ENCODE measurements at places on chromosomes 11 and 22.

GRCh38 chr11:74592063-74592440 is 330 bp upstream of the POLD3 start:
- DNase-seq, result no peak

DNA sequence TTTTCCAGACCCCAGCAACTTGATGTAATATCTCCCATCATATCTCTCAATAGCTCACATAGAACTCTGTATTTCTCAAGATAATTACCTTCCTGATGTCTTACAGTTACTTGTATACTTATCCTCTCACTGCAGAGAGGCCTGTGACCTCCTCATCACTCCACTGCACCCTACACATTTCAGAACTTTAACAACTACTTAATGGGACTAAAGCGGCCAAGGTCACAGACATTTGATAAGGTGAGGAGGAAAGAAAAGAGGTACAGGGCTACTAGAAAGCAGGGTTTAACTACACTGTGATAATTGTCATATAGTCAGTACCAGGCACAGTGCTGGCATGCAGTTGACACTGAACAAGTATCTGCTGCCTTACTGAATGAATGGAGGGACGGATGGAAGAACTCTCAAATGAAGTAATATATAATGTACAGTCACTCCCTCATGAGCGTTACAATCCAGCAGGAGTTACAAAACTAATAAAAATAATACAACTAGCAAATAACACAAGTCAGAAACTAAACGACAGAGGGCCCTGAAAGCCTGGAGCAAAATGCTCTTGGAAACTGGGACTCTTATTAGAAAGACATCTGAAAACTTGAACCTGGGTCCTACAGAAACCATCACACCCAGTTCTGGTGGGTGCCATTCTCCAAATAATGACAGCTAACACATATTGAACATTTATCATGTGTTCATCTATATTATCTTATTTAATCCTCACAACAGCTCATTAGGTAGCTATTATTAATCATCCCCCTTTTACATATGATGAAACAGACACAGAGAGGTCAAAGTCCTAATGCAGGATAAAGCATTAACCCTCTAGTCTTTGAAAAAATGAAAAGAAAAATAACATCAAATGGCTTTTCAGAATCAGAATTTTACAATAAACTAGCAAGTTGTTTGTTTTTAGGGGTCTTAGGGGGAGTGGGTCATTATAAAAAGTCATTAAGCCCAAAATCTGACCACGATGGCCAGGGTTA is 14.3 kb downstream of the PI4KA start:
- no peak for DNase-seq

DNA sequence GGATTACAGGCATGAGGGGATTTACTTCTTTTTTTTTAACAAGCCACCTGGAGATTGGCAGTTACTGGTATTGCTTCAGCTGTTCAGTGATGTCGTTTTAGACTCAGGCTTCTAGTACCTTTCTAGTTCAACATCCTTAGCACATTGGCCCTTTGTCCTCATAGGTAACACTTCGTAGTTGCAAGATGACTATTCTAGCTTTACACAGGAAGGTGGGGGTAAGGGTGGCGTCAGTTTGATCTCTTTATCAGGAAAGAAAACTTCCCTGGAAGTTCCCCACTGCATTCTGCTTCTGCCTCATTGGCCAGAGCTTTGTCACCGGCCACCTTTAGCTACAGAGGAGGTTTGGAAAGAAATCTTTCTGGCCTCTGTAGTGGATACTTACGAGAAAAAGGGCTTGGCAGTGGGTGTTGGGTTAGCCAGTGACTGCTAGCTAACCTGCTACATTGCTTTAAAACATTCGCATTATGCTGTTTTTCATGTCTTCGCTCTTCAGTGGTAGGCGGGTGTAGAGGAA is 40.7 kb downstream of the SFI1 start:
- peak; percentile 64 for DNase-seq

GRCh38 chr11:128766591-128767081 is 72.8 kb downstream of the FLI1 start:
- DNase-seq, result no peak

DNA sequence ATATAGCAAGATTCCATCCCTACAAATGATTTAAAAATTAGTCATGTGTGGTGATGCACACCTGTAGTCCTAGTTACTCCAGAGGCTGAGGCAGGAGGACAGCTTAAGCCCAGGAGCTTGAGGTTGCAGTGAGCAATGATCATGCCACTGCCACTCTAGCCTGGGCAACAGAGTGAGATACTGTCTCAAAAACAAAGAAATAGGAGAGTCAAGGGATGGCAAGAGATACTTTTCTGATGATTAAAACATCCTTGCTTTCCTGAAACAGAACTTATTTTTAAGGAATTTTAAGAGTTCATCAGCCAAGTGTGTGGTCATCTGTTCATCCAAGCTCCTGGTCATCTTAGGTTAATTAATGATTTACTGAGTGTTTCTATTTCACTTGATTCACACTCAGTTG is 1252.0 kb downstream of the LRRC4C start:
- DNase-seq, result no peak

GRCh38 chr11:35740061-35740799 is 77.7 kb downstream of the TRIM44 start:
- DNase-seq, result no peak
